AG04450 (cell line): ENCODE measurements at places on chromosomes 4 and X.

- DNase-seq: no peak
These were observed 50.0 kb downstream of the TET2 start for GRCh38 chr4:105196523-105197145.

DNA sequence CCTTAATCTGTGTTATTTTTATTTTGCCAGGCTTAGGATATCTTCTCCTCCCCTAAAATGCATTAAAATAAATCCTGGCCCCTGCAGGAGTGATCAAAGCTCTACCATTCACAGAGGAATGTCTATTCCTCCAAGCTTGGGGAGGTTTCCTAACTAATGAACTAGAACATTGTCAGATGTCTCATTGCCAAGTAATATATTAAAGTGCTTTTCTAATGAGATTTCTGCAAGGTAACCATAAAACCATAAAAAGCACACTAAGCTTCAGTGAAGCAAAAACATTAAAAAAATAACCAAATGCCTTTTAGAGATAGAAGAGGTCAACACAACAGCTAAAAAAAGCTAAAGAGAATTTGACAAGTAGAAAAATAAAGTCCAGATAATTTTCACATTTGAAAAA, 34.8 kb downstream of the IGFBP7 start:
- DNase-seq: no peak

DNA sequence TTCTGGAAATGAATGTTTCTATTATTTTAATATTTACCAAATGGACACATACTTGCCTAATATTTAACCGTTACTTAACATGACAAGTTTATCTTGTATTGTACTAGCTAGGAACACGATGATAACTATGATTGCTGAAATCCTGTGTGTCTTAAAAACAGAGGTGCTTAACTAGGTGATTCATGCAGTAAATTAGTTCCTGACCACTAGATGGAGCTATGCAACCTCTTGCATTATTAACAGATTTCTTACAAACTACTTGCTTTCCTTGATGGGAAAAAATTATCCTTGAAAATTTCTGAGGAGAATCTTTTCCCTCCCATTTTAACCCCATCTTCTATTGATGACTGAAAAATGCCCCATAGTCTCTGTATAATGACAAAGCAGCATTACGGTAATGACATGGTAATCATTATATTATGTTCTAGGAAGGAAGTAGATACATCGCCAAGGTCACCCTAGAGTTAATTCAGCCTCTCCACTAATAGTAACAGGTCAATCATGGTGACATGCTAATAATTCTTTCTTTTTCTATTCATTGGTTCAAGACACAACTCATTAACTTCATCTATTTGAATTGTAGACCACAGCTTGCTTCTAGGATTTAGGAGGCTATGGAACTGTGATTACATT, 844.2 kb downstream of the RAPGEF2 start:
- DNase-seq: no peak

- no peak for DNase-seq
These were observed 344.1 kb upstream of the TRAM1L1 start for GRCh38 chr4:117429506-117429905.

GRCh38 chr4:182960746-182961145, 43.6 kb upstream of the DCTD start:
- no peak for DNase-seq

DNA sequence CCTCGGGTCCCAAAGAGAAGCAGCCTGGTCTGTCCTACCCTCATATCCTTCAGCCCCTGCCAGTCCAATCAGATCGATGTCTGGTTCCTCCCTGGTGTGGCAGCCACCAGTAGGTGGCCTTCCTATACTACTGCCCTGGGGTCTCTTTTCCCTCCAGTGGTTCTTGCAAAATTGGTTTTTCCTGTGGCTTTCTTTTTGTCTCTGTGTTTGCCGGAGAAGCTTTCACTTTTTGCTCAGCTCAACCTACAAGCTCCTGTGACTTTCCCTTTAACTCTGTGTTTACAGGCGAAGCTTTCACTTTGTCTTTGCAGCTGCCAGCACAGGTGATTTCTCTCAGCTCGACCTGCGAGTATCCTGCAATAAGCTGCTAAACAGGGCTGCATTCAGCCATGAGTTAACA, 46.8 kb downstream of the UGT2A3 start:
- DNase-seq: no peak

GRCh38 chrX:15202454-15203177, 67.3 kb downstream of the ASB9 start:
- no peak for DNase-seq

- no peak for DNase-seq
These were observed 23.8 kb downstream of the SSX1 start for GRCh38 chrX:48278958-48279357.

DNA sequence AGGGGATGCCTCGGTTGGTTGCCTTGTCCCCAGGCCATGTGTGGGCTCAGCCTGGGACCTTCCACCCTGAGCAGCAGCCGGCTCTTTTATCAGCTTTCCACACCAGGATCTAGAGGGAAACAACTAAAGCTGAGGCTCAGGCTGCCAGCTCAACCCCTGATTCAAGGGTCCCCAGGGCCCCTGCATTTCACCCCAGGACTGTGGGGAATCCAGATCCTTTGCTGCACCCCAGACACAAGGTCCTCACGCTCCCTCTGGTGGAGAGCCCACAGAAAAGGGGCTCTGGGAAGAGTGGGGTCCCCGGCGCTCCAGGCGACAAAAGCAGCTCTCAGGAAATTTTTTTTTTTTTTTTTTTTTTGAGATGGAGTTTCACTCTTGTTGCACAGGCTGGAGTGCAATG, 64.3 kb downstream of the ZFYVE28 start:
- DNase-seq: no peak

GRCh38 chrX:40465735-40466551, 114.8 kb upstream of the ATP6AP2 start:
- DNase-seq: no peak

DNA sequence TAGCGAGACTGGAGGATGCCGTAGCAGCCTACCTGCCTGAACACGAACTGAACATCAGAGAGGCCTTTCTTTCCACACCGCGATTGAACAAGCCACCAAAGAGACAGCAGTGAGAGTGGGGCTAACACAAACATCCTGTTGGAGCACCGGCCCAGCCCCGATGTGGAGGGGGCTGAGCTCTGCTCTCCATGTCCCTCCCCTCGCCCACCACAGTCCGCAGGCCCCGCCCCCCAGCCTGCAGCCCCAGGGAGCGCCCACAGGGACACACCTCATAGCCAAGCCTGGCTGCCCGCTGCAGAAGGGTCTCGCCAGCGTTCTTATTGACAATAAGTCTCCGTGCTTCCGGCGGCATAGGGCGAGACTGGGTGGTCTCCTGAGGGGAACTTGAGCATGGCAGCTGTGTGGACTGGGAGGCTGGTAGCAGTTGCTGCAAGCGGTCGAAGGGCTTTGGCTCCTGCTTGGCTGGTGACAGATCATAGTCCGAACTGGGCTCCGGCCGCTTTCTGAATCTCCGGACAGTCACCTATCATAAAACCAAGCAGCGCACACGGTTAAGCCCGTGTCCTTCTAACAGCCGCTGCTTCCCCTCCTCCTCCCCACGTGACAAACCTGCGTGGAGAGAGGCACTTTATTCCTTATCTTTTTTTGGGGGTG, 35.8 kb downstream of the BCOR start:
- DNase-seq: no peak

DNA sequence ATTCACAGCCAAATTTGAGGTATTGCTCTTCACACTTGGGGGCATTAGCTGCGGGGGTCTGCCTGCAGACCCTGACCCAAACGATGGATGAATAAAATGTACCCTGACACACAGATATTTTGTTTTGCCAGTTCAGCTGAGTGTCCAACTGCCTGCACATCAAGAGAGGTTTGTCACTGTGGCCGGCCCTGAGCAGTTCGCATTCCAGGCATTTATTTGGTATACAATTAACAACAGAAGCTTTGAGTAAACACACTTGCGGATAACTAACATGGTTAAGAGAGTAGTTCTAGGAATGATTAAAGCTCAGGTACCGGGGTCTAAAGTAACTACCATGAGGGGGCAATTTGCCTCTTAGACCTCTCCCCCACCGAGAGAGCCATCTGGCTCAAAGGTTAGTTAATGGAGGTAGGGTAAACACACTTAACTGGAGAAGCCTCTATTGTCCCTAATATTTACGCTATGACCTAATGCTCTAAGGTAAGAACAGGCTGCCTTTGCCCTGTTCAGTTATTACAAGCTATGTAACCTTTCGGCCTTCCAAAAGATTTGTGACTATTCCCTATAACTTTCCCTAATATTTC, 162.0 kb downstream of the SNCA start:
- no peak for DNase-seq

DNA sequence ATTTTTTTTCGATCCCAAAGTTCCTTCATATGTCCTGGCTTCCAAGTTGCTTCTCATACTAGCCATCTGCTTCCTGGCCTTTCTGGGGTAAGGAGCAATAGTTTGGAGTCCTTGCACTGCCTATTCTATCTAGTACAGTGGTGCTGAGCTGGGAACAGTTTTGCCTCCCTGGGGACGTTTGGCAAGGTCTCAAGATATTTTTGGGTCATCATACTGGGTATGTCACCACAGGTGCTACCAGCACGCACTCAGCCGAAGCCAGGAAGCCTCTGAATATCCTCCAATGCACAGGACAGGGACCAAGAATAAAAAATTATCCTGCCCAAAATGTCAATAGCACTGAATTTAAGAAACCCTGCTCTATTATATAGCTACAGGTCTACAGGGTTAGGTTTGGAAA, 35.4 kb upstream of the TMSB15B start:
- DNase-seq: no peak

DNA sequence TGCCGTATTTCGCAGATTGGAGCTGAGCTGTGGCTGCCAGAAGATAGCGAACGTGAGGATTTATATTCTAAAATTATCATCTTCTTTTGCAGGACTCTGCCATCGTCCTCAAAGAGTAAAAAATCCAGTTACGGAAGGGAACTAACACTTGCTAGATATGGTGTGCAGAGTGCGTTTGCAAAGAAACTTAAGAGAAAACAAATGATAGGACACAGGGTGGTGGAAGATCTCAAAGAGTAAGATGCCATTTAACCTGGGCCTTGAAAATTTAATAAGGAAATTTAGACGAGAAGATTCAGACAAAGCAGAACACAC, 566 bp downstream of the LARP7 start:
- no peak for DNase-seq

- DNase-seq: no peak
These were observed 50.4 kb upstream of the PSAPL1 start for GRCh38 chr4:7485096-7485495.

- no peak for DNase-seq
These were observed 143.0 kb downstream of the TSPAN5 start for GRCh38 chr4:98515470-98515809.

GRCh38 chr4:95580226-95580625, 31.5 kb upstream of the UNC5C start:
- no peak for DNase-seq

DNA sequence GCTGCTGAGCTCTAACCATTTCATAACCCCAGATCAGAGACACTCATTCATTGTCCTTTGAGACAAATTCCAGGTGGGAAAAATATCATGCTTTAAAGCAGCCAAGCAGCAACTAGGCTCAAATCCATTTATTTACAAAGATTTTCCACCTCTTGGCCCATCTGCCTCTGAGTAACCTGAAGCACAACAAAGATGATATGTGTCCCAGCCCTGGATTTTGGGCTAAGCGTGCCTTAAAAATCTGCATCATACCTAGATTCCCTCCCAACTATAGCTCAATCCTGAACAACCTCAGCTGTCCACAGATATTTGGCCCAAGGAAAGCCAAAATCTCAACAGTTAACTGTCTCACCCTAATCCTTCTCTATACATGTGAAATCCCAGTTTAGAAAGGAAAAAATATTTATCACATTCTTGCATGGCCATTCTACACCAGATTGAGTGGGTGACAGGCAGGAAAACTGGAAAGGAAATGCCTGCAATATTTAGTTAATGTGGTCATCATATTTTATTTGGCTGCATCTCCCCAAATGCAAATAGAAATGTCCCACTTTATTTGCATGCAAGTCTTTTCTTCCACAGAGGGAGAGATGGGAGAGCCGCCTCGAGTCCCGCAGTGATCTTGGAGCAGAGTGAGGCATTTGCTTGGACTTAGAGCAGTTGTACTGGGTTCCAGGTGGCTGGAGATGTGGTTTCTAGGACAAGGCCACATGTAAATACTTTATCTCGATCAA, 146.4 kb upstream of the EOLA2 start:
- DNase-seq: peak; percentile 32

DNA sequence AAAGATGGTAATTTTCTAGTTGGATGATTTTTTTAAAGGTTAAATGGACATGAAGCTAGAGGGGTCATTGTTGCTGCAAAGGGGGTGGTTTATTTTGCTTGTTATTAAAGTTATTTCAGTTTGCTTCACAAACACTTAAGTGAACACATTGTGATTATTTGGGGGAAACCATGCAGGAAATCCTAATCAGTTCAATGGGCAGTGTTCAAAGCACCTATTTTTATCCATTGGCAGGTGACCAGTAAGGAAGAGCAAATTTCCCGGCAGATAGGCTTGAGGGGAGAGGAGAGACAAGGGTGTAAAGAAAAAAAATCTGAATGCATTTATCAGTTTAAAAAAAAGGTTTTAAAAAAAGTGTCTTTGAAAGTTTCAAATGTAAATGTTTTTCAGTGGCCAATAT, 17.6 kb downstream of the GPR174 start:
- no peak for DNase-seq

GRCh38 chr4:114599903-114600552, 1.4 kb downstream of the UGT8 start:
- no peak for DNase-seq

DNA sequence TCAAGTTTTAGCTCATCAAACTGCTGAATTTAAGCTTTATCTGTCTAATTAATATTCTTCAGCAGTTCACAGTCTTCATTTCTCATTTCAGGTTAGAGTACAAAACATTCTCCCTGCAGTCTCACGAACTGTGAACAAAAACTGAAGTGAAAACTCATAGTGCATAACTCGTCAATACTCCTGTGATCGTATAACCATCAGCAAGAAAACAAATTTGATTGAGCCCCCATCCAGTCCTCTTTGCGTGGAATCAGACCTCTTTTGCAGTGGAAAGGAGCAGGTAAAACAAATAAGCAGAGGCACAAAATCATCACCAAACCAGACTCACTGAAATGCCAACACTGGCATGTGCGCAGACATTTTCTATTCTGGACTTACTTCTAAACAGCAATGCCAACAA, 12.7 kb downstream of the ADAM29 start:
- no peak for DNase-seq

GRCh38 chr4:149999485-150000074, 78.7 kb upstream of the DCLK2 start:
- peak; percentile 61 for DNase-seq
